MG63 (cell line): ENCODE measurements at places on chromosomes 3 and 15. TPM values are rescaled to one million over a fixed set of nuclear protein-coding genes. Genes with fewer than 3 reads are reported as not detected.

DNA sequence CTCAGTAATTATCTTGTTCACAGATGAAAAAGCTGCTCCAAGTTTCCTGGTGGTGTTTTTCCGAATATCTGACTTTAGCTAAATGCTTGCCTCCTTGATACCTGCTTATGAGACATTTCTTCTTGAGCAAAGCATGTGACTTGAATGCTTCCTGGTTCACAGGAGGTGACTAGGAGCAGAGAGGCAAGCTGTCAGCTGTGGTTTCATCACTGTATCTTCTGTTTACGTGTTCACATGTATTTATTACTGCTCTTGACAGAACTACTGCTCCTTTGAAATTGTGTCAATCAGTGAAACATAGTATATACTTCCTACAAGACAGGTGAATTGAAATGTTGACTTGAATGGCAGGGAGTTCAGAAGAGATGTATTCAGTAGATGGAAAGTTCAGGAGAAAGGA lies 8.9 kb upstream of the SPPL2A start:
- DNase-seq: no peak

- DNase-seq: no peak
These were observed 4.1 kb upstream of the HEXA start for GRCh38 chr15:72379856-72380430.

Gene SCAMP5
- total RNA-seq: 0.20 and 3.4 TPM in 2 replicates

DNA sequence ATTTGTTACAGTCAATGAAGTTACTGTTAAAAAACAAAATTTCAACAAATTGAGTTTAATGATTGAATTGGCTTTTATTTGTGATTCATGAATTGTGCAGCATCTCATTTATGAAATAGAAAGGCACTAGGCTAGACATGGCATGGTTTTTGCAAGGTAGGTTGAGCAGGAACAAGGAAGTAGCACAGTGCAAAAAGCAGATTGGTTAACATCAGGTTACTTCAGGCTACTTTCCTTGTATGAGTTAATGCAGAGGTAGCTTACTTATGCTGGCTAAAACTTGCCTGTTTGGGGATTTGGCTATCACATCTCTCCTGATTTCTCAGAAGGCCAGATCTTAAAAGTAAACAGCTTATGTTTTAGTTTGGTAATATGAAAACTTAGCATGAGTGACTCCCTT lies 23.0 kb upstream of the SV2B start:
- no peak for DNase-seq

Gene RPL39L
- 145 and 309 TPM in 2 replicates for total RNA-seq

DNA sequence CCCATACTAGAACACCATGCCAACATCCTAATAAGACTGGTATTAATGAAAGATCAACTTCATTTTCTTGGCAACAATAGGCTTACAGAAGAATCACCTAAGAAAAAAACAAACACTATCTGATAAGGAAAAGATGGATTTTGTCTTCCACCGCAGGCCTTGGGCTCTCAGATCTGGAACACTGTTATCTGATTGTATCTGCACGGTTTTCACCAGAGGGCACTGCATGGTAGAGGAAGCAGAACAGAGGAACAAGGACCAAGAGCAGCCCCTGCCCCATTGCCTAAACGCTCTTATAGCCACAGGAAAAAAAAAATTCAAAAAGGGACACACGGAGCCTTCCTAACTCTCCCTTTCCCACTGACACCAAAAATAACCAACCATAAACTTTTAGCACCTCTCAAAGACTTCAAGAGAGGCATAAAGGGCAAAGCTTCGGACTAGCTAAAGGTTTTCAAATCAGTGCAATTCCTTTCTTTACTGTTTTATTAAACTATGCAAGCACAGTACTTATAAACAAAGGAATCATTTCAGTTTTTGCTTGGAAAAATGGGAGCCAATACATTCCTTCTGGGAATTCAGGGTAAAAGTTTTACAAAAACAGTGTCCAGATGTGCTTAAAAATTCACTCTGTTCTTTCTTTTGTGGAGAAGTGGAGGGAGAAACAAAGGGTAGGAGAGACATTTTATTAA lies 23.3 kb downstream of the IL17RD start:
- no peak for DNase-seq

GRCh38 chr15:75032395-75032794 lies 9.0 kb downstream of the PPCDC start:
- no peak for DNase-seq

Gene USP50
- not detected in 2 replicates for total RNA-seq

- no peak for DNase-seq
These were observed 443.3 kb downstream of the VGLL3 start for GRCh38 chr3:86547692-86548091.

DNA sequence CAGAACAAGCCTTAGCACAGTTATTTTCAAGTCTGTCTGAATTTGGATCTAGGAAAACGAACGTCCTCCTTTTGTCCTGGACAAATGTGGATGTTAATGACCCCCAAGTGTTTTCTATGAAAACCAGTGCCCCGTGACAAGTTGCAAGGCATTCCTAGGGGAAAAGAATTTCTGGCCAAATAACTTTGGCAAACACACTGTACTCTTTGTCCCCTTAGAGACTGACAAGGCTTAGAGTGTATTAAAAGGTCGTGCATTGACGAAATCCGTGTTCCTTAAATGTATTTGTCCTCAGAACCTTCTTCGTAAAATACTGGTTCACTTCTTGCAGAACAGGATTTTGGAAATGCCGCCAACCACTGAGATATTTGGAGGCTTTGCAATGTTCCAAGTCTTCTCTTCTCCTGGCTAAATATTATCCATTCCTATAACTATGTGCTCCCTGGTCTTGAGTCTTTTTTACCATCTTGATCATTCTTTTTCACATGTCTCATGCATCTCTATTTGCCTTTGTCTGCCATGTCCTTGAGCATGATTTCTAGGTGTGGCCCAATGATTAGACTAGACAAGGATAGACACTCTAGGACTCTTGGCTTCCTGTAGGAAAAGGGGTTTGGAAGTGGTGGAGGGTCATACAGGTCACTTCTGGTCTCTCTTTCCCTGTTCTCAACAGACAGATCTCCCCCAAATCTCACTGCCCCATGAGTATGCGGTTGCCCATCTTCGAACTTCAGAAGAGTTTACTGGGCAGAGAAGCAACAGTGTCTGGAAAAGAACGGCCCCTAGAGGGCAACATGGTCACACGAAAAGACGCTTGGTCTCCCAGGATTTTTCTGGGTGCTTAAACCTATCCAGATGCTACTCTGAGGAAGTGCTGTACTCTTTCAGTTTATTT lies 117.5 kb downstream of the EDEM1 start:
- no peak for DNase-seq

Gene SAMD7
- not detected in 2 replicates for total RNA-seq
